CD8-positive, alpha-beta T cell (primary cell): ENCODE measurements at places on chromosomes 12 and 14.

DNA sequence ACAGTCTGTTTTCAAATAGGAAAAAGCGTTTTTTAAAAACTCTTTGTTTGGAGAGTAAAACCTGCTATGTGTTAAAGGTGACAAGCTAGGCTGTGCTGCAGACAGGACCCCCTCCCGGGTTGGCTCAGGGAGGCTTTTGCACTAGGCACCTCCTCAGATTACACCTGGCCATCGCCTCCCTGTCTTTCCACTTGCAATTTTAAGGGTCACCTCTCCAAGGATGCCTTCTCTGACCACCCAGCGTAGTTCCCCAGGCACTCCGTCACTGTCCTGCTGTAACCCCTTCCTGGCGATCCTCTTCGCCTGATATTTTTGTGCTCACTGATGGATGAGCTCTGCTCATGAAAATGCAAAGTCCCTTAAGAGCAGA is 80.7 kb downstream of the NTF3 start:
- peak; percentile 23 for DNase-seq

GRCh38 chr12:21354641-21355040 is 18.1 kb upstream of the IAPP start:
- no peak for DNase-seq

DNA sequence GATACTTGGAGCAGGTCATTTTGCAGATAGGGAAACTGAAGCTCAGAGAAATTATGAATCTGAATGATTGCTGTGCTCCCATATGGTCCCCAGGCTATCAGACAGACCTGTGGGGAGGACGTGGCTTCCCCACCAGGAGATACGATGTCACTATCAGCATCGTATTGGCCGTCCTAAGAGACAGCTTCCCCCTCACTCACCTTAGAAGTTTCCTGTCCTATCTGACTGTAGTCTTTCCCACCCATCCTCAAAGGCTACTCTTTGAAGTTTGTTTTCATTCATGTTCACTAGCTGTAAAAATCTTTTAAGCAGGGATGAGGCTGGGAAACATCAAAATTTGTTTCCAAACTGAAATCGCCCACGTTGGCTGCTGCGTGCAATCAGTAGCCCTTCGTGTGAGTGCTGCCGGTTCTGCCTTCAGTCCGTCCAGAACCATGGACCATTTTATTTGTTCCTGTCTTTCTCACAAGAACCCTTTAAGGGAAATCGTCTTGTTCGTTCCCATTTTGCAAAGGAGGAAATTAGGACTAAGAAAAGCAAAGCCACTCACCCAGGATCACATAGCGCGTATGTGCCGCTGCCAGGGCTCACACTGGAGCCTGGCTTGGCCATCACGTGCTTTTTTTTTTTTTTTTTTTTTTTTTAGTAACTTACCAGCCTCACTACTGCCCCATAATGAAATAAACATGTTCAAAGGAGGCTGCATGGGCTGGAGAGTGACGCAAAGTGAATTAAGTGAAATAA is 1.0 kb upstream of the KDM2B start:
- no peak for DNase-seq

GRCh38 chr14:52025310-52025709 is 36.0 kb downstream of the RTRAF start:
- no peak for DNase-seq

DNA sequence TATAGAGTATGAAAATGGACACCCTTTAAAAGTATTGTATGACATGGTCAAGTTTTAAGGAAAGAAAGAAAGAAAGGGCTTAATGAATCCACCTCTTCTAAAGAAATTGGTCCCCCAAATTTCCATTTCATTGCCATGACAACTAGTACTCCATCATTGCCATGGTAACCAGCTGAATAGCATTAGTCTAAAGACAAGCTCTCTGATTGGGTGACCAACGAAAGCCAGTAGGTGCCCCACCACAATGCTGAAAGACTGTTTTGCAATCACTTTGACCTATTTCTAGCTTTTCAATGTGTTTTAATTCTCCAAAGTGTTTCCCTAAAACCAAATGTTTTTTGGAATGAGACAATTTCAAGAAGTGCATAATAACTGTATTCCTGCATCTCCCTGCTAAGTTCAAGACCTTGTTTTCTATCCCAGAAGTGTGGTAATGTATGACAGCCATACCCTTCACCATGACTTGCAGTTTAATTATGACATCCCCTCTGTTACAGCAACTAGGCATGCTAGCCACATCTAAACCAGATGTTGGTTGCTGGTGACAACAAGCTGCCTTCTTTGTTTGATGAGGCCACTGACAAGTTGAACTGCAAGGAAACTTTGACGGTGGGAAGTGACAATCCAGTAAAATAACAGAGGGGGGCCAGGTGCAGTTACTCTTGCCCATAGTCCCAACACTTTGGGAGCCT is 46.7 kb downstream of the KICS2 start:
- DNase-seq = no peak

- no peak for DNase-seq
These were observed 78.5 kb downstream of the VCPKMT start for GRCh38 chr14:50037852-50038251.

GRCh38 chr12:119409043-119409442 is 74.5 kb downstream of the CCDC60 start:
- no peak for DNase-seq

DNA sequence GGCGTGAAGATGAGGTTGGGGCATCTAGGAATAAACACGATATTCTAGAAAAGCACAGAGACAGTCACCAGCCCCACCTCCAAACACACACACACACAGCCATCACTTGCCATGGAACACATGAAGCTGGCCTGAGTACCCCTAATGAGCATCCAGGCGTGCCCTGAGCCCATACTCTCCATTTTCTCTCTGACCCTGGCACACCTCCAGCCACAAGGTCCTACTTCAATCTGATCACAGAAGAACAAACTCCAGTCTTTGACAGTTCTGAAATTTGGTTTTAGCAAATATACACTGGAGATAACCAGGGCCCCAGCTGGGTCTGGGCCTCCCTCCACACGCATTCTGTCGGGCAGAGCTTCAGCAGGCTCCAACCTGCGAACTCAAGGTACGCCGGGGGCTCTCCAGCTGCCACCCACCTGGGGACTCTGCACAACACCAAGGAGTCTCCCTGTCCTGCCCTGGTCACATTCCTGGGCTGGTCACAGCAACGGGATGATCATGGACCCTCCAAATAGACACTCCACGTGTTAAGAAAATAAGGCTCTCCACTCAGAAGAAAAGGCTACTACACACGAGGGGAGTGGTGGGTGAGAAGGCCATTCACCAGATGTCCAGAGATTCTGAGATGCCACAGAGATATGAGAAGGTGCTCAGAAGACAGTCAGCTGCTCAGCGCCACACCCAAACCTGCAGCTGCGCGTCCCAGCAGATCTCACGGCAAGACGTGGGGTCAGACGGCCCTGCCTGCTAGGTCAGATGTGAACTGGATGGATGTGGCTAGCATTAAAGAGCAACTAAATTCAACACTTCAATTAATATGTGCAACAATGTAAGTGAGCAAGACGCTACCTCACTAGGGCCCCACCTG is 57.0 kb upstream of the PNMA1 start:
- DNase-seq = no peak

DNA sequence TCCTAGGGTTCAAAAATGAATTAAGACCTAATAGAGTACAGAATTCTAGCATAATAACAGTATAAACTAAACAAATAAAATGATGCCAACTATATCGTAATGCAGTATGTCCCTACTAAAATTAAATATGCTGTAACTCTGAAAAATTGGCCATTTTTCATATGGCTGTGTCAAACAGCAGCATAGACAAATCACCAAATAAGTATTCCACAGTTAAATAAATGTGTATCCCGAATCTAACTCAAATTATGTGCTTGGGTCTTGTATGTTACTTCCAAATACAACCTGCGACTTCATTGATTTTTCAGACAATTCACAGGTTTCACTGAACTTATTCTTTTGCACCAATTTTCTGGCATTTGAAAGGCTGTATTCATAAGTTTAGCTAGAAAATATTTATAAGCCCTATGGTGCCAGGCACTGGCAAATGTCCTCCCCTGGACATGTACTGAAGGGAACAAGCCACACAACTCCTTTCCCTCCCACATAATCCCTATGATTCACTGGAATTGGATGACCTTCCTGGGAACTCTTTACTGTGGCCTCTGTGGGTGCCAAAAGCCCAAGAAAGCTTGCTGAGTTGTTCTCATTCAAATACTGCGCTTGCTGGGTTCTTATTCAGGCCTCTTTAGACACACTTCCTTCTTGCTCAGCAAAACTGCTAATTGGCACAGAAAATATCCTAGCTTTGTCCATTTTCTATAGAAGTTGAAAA is 108.8 kb downstream of the KITLG start:
- no peak for DNase-seq

- DNase-seq = no peak
These were observed 547 bp downstream of the ZNF140 start for GRCh38 chr12:133081159-133081780.

DNA sequence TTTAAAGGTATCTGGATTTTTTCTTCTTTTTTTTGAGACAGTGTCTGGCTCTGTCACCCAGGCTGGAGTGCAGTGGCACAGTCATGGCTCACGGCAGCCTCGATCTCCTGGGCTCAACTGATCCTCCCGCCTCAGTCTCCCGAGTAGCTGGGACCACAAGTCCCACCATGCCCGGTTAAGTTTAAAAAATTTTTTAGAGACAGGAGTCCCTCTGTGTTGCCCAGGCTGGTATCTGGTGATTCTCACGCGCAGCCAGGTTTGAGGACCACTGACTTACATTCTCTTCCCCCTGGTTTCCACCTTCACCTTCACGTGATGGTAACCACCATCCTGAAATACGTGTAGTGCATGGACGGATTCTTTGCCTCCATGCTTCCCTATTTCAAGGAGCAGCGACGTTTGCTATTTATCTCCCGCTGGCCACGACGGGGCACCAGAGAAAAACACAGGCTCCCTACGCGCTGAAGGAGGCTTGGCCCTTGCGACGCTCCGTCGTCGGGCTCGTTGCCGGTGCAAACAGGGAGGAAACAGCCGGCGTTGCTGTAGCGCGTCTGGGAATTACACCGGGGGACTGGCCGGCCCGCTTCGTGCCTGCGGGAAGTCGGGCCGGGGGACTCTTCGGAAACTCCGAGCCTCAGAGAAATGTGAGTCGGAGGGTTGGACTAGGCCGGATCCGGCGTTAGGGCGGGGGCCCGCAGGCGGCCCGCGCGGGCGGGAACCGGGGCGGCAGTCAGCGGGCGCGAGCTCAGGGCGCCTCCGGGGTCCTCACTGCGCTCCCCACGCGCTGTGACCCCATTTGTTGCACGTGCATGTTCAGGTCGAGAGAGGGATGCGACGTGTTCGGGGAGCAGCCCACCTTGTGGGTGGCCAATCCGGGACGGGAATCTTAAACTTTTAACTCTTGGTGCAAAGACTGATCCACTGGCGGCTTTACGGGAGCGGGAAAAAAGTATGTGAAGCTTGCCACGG is at the start of gene TCHP:
TSS of gene TCHP (plus strand) at position 492 of the 969 bp plus-strand sequence. CDS start 2,753 bp downstream, outside the sequence.
- DNase-seq = peak; percentile 91

DNA sequence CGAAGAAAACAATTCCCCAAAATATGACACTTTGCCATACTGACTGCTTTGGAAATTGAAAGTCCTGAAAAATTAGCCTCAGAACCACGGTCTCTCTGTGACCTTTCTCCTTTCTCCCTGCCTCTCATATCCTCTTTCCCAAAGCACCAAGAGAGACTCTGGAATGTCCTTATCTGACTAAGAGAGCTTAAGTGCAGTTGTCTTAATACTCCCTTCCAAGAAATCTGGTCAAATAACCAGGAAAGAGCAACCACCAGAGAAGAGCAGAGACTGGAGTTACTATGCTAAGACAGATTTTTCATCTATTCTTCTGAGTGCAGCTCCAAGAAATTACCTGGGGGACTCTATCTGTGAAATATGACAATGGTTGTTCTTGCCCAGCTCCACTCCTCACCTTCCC is 10.5 kb upstream of the BTG1 start:
- DNase-seq = no peak

DNA sequence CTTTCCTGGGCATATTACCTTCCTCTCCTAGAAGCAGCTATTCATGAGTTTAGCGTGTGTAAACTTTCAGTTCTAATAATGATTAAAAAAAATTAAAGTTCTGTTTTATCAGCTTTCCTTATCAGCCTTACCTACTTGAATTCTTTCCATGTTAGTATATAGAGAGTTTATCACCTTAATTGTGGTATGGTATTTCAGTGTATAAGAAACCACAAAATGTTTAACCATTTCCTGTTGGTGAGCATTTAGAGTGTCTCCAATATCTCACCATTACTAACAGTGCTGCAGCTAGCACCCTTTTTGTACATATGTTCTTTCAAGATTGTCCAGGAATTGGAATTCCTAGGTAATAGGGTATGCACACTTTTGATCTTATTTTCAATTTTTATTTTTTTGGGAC is 89.5 kb downstream of the FBXO33 start:
- DNase-seq = no peak

DNA sequence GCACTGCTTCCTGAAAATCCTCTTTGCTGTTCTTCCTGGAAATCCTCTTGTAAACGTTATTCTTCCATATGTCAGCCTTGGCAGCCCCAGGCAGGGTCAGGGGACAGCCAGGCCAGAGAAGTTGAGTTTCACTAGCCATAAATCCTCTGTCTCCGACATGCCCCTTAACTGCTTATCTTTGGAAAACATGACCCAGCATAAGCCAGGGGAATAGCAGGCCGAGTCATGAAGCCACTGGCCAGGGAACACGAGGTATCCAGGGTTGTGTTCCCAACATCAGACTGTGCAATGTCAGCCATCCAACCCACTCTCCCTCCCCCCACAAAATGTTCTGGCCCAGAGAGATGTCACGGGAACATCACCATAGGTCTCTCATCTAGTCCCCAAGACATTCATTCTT is 453.9 kb downstream of the MED13L start:
- DNase-seq = no peak
